ENCODE measurements at places on chromosomes 12 and 14.

DNA sequence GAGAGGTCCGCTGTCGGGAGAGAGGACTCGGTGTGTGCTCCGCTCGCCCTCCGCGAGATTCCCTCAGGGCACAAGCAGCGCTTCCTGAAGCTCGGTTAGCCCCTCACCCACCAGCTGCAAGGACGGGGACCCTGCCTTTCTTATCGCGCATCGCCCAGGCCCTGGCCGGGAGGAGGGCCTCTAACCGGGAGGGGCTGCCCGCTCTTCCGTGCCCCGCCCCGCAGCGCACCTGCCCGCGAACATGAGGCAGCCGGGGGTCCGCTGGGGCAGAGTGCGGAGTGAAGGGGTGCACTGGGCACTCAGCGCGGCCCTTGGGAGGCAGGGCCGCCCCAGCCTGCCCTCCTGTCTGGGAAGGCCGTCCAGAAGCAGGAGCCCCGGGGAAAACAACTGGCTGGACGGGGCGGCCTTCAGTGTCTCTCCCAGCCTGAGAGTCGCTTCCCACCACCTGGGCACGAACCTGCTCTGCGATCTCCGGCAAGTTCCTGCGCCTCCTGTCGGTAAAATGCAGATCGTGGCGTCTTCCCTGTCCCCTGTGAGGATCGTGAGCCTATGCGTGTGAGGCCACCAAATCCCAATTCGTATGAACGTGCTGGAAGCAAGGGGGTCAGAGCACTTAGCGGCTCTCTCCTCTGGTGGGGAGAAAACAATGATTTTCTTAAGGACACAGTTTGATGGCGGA is 28.0 kb upstream of the ADIPOR2 start:
- DNase-seq = no peak

GRCh38 chr14:51180577-51180976 is 59.5 kb upstream of the TMX1 start:
- no peak for DNase-seq

DNA sequence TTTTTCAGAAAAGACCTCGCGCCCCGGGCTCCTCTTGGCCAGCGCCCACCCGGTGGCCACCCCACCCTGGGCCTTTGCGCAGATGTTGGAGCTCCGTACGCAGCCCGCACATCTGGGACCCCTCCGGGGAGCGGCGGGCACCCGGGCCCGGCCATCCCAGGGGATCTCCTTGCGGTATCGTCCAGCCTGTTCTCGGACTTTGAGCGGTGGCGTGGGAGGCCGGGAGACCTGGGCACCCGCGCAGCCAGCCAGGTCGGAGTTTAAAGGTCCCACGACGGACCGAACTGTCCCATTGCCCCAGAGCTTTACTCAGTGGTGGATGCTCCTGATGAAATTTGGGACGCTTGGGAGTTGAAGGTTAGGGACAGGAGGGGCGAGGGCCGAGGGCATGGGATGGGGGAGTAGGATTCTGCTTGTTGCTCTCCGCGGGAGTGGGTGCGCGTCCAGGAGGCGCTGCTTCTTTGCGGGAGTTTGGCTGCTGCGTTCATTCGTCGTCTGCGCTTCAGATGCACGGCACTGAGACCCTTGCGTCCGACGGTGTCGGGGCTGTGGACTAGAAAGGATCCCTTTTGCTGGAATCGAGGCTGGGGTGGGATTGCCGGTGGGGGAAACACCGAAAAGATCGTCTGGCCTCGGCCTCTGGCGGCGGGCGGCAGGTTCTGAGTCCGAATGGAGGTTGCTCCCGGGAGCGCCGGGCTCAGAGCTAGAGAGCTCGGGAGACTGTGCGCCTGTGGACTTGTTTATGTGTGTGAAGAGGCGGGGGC is 1.4 kb downstream of the NTF3 start:
- no peak for DNase-seq

DNA sequence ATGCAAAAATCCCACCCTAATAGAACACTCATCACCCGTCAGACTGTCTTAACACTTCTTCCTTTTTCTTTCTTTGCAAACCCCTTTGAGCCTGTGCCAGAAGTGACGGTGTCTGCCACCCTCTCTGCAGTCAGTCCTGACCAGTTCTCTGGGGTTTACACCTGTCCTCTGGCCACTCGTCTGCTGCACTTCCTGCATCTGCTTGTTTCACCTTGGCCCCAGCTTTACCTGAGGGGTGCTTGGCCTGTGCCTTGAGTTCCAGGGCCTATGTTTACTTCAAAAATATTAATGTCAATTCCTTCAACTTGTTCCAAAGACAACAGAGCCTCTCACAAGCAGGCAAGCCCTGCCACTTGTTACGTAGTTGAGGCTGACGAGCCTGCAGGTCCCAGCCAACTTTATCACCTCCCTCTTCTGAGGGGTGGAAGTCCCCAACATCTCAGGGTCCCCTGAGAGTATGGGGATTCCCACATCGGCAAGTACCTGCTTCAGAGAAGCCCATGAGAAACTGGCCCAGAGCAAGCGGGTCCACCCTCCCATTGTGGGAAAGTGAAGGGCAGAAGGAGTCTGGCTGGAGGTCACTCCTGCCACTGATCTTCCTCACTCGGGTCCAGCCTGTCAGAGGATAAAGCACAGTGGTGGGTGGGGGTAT is 205.4 kb downstream of the DAD1 start:
- no peak for DNase-seq

DNA sequence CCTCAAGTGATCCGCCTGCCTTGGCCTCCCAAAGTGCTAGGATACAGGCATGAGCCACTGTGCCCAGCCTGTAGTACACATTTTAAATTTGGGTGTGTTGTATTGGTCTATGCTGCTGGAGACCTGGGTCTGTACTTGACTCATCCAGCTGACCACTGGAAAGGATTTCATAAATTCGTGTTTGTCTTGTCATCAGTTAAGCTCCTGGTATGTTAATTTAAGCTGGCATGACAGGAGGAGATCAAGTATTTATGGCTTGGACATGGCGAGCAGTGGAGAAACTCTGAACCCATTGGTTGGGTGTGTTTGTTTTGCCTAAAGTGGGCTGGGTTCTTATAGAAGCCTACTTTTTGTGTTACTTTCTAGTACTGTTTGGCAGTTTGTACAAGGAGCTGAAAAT is 24.2 kb downstream of the YY1 start:
- DNase-seq = no peak

- DNase-seq = no peak
These were observed 10.0 kb upstream of the TBC1D30 start for GRCh38 chr12:64814432-64814831.

GRCh38 chr12:1313906-1314305 is 280.5 kb downstream of the FBXL14 start:
- DNase-seq = no peak

DNA sequence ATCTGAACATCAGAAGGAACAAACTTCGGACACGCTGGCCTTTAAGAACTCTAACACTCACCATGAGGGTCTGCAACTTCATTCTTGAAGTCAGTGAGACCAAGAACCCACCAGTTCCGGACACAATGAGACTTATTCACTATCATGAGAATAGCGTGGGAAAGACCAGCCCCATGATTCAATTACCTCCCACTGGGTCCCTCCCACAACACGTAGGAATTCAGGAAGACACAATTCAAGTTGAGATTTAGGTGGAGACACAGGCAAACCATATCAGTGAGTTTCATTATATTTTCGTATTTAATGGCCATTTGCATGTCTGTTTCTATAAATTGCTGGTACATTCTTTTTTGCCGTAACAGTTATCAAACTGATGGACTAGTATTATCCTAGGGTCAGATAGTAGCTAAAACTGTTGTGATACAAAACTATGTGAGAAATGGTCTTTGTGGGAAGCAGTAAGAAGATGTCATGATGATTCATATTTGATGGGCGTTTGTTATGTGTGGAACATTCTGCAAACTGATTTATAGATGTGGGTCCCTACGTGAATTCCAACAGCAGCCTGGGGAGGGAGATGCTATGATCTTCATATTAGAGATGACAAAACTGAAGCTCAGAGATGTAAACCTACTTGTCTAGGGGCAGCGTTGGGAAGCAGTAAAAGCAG is 282.4 kb upstream of the TMEM132C start:
- no peak for DNase-seq

DNA sequence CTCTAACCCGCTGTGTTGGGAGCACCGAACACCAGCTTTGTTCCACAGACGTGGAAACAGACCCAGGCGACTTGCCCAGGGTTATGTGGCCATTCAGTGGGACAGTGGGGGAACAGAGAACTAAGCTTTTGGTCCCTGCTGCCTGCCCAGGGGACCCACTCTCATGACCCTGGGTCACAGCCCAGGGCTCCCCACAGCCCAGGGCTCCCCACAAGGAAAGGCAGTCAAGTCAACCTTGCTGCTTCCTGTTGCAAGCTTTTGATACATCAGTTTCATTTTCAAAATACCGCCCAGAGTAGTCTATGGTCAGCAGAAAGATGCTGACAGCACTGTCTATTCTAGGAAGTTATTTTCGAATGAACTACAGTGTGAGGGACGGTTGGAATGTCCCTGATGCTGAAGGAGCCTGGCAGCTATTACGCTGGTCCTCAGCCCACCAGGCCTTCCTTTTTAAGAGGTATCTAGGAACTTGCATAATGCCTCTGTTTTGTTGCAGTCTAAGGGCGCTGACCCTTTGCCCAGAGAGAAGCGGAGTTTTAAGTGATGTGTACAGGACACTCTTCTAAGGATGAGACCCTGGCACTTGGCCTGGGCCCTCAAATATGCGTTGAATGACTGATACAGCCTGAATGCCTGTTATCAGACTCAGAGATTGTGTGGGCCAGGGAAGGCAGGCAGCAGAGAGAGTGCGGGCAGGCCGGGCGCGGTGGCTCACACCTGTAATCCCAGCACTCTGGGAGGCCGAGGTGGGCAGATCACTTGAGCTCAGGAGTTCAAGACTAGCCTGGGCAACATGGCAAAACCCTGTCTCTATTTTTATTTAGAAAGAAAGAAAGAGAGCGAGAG is 12.6 kb upstream of the TTC7B start:
- DNase-seq = no peak

GRCh38 chr12:85036234-85036707 is at the start of the genes LRRIQ1 and TSPAN19:
Gene LRRIQ1, plus strand, starts transcription at chr12:85036351. Its CDS starts 1,826 bp downstream, at chr12:85038177.
Gene TSPAN19, minus strand, starts transcription at chr12:85036277. Its CDS starts 6,331 bp downstream, at chr12:85029946.
- peak; percentile 86 for DNase-seq

- DNase-seq = no peak
These were observed 2.4 kb upstream of the HOXC4 start for GRCh38 chr12:54051026-54051842.

GRCh38 chr14:104735830-104736642 is 12.0 kb downstream of the ADSS1 start:
- no peak for DNase-seq

DNA sequence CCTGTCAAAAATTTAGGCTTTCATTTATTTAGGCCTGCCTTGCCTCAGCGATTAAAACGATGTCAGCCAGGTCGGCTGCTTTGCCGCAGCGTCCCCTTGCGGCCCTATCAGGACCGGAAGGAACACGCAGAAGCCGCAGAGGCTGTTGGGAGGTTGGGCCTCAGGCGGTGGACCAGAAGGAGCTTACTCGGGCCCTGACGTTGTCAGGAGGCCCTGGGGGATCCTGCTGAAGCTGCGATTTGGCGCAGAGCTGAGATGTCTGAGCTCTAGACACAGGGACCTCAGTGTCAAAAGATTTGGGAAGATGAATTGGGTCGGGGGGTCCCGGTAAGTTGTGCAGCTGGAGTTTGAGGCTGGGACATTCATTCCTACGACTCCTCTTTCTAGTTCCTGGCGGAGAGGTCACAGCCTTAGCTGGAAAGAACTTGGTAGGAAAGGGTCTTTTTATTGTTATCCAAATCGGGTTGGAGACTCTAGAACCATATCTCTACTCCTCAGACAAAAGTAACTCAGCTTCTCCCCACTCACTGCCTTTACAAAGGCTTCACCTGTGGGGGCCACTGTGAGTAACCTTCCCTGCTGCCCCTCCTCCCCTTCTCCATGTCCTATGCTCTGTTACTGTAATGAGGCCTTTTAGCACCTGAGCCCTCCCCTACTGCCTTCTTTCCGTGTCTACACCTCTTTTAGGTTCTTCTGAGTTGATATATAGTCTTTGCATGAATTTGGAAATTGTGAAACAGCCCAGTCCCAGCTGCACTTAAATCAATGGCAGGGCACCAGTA is 6.6 kb upstream of the ABCD2 start:
- DNase-seq = no peak

DNA sequence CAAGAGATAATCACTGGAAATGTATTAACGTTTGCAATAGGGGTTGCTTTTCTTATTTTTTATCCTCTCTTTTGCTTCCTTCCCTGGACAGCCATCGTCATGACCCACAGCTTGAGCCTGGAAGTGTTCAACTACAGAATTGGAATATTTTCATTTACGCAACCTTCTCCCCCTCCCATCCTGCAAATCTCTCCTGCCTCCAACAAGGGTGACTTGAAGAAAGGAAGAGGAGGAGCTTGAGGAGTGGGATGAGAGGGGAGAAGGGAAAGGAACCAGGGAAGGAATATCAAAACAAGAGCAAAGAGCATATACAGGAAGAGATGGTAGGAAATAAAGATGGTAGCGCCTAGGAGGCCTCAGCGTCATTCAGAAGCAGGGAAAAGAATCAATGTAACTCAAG is 1.6 kb upstream of the MANSC4 start:
- no peak for DNase-seq

DNA sequence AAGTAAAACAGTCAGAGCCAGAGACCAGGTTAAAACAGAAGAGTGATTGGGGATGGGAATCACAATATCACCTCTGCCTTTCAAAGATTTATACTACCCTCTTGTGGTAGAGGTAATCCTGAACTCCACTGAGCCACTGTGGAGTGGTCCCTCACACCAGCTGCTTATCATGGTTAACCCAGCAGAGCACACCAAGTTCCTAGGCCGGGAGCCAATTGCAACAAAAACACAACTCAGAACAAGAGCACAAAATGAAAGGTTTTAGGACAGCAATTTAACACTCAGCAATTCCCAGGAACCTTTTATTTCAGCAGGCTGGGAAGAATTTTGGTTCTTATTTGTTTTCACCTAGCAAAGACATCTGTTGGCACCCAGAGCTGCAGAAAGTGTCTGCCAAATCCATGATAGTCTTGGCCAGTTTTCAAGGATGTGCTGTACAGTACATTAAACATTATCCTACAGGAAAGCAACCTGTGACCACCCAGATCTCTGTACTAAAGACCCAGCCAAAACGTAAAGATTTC is 220.5 kb upstream of the ATXN7L3B start:
- no peak for DNase-seq

GRCh38 chr12:97482143-97482693 is 19.6 kb downstream of the RMST start:
- no peak for DNase-seq

- no peak for DNase-seq
These were observed 590.0 kb downstream of the BCL11B start for GRCh38 chr14:98682033-98682432.

DNA sequence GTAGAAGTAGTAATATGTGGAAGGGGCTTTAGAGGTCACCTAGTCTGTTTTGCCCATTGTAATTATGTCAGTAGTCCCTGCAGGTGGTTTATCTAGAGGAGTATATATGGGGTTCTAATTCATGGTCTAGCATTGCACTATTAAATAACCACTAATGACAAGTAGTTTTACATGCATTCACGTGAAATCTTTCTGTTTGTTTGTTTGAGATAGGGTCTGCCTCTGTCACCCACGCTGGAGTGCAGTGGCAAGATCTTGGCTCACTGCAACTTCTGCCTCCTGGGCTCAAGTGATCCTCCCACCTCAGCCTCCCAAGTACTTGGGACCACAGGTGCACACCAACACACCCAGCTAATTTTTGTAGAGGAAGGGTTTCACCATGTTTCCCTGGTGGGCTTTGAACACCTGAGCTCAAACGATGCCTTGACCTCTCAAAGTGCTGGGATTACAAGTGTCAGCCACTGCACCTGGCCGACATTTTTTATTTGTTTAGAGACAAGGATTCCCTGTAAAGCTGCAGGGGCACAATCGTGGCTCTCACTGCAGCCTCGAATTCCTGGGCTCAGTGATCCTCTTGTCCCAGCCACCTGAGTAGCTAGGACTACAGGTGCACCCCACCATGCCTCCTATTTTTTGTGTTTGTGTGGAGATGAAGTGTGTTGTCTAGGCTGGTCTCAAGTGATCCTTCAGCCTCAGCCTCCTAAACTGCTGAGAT is 12.0 kb upstream of the PSEN1 start:
- no peak for DNase-seq

GRCh38 chr14:92160619-92161018 is 38.9 kb downstream of the CPSF2 start:
- DNase-seq = no peak

Measured in NCI-H187 treated with DMSO at 0.1 percent for 48 hours (cell line).